Muscle of back (tissue), 13 donors: ENCODE measurements at places on chromosomes 7 and 10. TPM values are rescaled to one million over a fixed set of nuclear protein-coding genes. Genes with fewer than 3 reads are reported as not detected.

GRCh38 chr10:5419466-5420094 lies 7.2 kb downstream of the NET1 start:
- DNase-seq = no peak

DNA sequence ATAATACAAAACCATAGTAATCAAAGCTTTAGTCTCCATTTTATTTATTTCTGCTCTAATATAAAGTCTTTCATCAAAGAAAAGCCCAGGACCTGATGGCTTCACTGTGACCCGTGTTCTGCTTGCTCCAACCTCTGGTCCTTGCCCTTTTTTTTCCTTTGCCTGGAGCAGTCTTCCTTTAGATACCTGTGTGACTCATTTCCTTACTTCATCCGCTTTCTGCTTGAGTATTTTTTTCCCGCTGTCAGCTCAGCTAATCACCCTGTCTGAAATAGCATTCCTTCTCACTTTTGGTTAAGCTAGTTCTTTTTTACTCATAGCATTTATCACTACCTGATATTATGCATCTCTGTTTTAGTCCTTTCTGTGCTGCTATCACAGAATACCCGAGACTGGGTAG lies 194.8 kb downstream of the ABCA13 start:
- DNase-seq = no peak

ZMIZ2 gene
- polyA plus RNA-seq = 26.0 TPM

ARHGEF35 gene
- polyA plus RNA-seq = 1.2 TPM

GRCh38 chr10:17381502-17382142 lies 72.8 kb downstream of the ST8SIA6 start:
- no peak for DNase-seq

RUFY2 gene
- polyA plus RNA-seq = 22.1 TPM

- no peak for DNase-seq
These were observed 85.1 kb downstream of the KLF6 start for GRCh38 chr10:3699916-3700315.

DNA sequence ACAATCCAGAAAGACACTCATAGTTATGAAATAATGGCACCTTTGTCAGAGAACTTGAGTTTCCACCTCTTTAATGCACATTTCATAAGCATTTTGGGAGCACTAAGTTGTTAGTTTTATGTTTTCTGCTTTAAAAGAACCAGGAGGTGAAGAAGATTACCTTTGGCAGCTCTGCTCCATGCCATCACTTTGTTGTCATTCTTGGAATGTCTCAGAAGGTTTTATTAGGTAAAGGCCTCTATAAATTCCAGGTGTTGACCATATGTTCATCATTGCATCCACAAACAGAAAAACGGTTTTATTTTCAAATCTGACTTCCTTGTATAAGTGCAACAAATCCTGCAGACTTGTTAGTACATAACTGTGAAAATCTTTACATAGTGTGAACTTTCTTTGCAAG lies 424.8 kb downstream of the MDFIC start:
- DNase-seq = no peak

GRCh38 chr10:93436591-93437085 lies 45.5 kb downstream of the MYOF start:
- DNase-seq = peak; percentile 96
